Endothelial cell of umbilical vein (primary cell): ENCODE measurements at places on chromosomes 2 and 18. TPM values are rescaled to one million over a fixed set of nuclear protein-coding genes. Genes with fewer than 3 reads are reported as not detected.

GRCh38 chr2:227192491-227192890 is 28.1 kb downstream of the COL4A3 start:
- DNase-seq, result no peak

DNA sequence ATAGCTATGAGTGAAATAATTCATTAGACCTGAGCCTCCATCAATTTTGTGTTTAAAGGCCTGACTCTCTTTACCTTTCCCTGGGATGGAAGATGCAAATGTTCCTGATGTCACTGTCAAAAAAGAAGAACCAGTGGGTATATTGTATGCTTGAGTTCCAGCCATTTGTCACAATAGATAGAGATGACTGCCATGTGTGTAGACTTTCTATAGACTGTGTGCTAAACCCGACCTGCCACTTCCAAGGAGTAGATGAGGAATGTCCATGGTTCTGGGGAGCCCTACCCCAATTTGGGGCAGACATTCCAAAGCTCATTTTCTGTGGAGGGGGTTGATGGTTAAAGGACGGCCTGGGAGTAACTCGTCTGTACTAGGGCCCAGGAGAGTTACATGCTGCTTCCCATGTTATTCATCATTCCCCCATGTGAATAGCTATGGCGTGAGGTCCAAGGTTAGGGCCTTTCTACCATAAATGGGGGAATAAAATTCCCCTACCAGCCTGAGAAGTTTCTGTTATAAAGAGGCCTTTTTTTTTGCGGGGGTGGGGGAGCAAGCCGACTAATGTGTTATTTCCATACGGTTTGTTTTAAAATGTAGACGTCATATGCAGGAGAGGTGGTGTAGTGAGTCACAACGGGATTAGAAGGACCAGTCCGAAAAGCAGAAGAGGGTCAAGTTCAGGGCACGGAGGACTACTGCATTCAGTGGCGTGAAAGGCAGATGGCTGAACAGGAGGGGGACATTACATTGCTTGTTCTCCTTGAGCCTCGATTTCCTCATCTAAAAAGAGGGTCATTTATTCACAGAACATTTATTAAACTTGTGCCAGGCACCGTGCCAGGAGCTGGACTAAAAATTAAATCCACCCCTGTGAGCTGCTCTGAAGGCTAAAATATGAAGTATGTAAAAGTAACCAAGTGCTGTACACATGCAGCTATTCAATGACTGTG is 24.0 kb downstream of the IL1B start:
- peak; percentile 66 for DNase-seq

DNA sequence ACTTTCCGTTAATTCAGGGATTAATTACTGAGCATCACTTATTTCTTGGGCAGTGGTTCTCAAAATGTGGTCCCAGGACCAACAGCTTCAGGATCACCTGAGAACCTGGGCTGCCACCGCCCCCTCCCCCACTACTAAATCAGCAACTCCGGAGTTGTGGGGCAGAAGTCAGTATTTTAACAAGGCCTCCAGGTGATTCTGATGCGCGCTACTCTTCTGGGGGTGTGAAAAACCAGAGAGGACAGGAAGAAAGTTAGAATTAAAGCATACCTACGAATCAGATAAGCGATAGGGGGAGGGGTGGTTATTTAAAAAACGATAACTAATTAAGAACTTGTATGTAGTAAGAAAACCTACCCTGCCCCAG is 319 bp downstream of the ZSCAN30 start:
- no peak for DNase-seq

GRCh38 chr2:117972476-117973123 is 41.3 kb downstream of the CCDC93 start:
- no peak for DNase-seq

DNA sequence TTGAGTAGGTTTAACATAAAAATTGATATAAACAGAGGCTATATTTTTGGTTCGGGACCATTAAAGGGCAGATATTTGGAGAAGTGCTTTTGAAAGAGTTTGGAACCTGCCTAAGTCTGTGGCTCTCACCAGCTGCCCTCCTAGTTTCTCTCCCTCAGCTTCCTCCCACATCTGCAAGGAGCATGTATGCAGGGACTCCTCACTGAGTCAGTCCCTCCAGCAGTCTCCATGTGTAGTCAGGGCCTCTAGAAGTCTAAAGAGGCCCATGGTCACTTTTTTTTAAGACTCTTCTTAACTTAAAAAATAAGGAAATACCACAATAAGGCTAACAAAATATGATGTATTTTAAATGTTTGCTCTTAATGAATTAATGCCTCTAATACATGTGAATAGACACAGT is 220.0 kb upstream of the TANK start:
- DNase-seq, result no peak

GRCh38 chr2:24613154-24613814 is 122.2 kb downstream of the NCOA1 start:
- peak; percentile 45 for DNase-seq

Gene UGT1A4
- polyA plus RNA-seq, result not detected in 2 replicates

Gene CSRNP3
- not detected in 2 replicates for polyA plus RNA-seq

Gene LRP2
- polyA plus RNA-seq, result not detected in 2 replicates
